ENCODE measurements at places on chromosomes 13 and 19.
A peak's percentile ranks its signal among the peaks of the same experiment; 100 is the strongest.

DNA sequence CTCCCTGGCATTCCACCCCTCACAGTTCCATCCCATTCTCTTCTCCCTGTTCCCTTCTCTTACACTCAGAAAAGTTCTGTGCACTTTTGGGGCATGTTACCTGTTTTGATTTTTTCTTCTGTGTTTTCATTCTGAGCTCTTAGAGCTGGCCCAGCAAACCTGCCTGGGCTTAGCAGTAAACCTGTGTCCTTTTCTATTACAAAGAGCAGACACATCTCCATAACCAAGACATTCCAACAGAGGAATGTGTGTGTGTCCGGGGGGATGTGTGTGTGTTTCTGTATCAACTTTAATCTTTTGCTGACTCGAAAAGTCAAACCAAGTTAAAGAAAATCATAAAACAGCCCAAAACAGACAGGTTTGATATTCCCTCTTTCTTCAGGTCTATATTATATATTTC, 49.1 kb upstream of the SOX21 start:
- DNase-seq = no peak

DNA sequence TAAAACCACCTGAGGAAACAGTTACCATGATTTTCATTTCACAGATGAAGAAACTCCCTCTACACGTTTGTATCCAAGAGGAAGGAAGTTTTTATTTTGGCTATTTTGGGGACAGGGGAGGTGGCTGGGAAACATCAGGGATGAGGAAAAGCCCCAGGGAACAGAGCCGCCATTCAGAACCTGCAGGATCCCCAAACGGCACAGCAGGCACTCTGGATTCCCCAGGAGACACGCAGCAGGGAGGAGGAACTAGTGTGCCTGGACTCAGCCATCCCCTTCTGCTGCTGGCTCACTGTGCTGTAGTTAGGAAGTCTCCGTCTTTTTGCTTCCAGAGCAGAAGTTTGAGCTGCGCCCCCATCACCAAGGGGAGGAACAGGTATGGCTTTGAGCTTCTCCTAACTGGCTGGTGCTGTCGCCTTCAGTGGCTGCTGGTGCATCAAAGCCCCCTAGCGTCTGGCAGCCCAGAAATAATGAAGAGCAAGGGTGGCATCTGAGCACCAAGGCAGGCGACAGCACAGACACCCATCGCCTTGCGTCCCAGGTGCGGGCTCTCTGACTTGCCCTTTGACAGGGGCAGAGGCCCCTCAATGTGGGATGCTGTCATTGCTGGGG, 4.2 kb downstream of the NAPA start:
- no peak for DNase-seq

DNA sequence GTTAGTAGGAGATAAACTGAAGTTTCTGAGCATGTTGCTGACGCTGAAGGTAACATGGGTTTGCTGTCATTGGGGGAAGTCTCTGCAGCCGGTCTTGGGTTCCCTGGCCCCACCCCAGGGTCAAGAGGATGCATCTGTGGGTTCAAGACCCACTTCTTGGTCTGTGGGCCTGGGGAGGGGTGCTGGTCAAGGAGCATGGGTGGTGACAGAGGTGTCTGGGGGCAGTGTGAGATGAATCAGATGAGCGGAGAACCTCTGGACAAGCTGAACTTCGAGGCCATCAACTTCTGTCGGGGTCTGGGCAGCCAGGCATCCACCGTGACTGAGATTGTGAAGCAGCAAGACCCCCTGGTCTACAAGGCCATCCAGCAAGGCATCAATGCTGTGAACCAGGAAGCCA, 51.9 kb downstream of the ACSBG2 start:
- no peak for DNase-seq

DNA sequence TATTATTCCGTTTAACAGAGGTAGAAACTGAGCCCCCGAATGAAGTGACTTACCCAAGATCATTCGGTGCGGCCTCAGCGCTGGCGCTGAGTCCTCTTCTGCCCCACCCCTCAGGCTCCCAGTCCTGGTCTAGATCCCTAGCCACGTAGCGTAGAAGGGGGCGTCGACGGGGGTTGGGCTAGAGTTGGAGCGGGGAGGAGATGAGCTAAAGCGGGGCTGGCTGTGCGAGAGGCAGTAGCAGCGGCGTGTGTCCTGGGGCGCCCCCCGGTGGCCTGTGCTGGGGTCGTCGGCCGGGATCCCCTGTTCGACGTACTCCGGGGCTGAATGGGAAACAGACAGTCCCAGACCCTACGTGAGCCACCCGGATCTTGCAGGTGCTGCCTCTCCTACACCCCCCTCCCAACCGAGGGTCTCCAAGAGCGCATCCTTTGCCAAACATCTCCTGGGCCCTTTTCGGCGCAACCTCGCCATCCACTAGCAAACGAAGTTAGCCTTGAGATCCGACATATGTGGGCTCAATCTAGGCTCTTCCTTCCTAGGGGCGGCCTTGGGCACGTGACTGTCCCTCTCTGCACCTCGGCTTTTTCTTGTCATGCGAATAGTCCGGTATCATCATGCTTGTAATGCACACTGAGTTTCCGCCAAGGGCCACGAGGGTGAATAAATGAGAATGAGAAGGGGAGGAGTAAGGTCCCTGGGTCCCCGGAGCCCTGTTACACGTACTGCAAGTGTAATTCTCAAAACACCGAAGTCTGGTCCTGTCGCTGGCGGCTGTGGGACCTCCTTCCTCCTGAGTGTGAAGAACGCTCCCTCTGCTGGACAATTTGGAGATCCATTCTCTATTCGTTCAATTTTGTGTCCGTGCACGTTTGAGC, 47.7 kb downstream of the CYP4F22 start:
- DNase-seq = peak; percentile 97

GRCh38 chr19:21680671-21681070, 86.7 kb downstream of the ZNF100 start:
- DNase-seq = no peak

DNA sequence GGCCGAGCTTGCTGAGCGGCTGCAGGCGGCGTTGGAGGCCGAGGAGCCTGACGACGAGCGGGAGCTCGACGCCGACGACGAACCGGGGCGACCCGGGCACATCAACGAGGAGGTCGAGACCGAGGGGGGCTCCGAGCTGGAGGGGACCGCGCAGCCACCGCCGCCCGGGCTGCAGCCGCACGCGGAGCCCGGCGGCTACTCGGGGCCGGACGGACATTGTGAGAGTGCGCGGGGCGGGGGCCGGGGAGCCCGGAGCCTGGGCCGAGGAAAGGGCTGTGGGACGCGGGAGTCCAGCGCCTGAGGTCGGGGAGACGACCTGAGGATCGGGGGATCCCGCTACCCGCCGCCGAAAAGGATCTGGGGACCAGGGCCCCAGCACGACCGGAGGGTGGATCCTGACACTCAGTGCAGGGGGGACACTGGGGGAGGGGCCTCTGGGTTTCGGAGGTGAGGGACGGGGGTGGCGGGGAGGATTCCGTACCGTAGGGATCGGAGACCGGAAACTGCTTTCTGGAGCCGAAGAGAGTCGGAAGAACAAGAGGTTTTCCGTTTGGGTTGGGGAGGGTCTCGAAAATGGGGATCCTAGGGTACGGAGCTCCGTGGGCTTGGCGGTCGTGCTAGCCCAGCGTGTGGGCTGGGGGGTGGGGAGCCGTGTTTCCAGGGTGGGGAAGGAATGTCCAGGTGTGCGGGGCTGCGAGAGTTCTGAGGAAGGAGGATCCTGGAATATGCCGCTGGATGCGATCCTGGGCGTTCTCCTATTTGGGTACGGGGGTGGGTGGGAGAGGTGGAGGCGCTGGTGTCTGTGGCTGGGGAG, 616 bp downstream of the HNRNPUL1 start:
- DNase-seq = peak; percentile 67

DNA sequence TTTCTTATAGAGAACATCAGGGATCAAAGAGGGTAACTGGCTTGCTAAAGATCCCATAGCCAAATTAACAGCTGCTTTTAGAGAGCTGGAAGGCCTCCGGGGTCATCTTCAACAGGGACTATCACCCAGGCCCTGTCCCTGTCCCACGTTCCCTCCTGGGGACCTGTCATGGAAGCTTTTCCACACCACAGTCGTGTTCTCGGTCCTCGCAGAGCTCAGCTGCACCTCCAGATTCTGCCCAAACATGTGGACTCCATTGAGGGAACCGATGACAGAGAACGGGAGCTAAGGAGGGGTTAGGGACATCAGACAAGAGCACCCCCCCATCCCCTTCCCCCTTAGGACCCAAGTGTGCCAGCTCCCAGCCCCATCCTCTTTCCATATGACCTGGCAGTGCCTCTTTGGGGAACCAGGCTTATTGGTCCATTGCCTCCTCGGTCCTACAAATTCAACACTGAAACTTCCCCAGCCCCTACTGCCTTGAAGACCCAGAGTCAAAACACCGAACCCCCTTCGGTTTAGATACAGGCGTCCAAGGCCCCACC, 568 bp downstream of the FUZ start:
- no peak for DNase-seq

- DNase-seq = no peak
Observed at GRCh38 chr13:52359534-52359933, 46.4 kb downstream of the THSD1 start.

DNA sequence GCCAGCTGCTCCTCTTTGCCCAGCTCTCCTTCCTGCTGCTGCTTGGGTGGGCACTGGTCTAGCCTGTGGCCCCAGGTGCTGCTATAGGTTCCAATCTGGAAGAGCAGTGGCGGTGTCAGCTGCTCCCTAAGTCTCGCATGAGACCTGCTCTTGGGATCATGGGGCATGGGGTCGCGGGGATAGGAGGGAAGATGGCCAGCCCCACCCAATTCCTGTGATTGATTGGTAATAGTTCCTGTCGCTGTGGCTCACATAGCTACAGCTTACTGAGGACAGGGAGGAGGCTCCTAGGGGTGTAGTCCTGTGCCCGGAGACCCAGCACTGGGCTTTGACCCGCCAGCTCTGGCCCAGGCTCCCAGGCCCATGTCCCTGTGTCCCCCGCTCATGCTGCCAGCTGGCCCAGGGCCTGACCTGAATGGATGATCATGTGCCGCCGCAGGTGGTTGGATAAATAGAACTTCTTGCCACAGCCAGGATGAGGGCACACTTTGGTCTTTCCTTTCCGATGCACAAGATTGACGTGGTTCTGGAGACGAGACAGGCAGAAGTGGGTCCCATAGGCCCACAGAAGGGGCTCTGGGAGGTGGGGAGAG, 4.5 kb upstream of the ELAVL3 start:
- no peak for DNase-seq

Data from stimulated activated CD4-positive, alpha-beta T cell treated with anti-CD3 and anti-CD28 coated beads, Interleukin-12 subunit alpha, Interleukin-12 subunit beta, amount 100 ng/mL, for 48 hours (primary cell).